Mesenchymal stem cell (in vitro differentiated cells and primary cell): ENCODE measurements at places on chromosomes 13 and 19.

DNA sequence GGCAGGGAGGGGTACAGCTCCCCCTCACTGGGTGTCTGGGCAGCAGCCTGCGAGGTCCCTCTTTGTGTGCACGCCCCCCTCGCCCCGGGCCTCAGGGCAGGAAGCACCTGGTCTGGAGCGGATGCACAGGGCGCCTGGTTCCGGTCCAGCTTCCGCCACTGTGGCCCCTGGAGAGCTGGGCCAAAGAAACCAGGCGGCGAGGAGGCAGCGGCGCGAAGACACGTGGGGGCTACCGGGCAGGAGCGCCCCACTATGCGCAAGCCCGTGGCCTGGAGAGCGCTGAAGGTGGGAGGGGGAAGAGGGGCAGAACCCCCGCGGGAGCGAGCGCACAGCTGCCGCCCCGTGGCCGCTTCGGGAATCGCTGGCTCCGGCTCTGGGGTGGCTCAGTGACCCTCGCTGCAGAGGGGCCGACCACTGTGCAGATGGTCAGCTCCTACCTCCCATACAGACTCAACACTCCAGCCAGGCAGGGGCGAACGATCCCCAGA, 1.7 kb upstream of the LYL1 start:
- no peak overlapping the region for H3K27ac ChIP-seq
- peaks cover 14% of the 10 kb centered on the region for H3K4me1 ChIP-seq
- no peaks in the 10 kb centered on the region for H3K27me3 ChIP-seq
- H3K36me3 ChIP-seq = peaks cover 40% of the 10 kb centered on the region
- H3K4me3 ChIP-seq = no peak overlapping the region

DNA sequence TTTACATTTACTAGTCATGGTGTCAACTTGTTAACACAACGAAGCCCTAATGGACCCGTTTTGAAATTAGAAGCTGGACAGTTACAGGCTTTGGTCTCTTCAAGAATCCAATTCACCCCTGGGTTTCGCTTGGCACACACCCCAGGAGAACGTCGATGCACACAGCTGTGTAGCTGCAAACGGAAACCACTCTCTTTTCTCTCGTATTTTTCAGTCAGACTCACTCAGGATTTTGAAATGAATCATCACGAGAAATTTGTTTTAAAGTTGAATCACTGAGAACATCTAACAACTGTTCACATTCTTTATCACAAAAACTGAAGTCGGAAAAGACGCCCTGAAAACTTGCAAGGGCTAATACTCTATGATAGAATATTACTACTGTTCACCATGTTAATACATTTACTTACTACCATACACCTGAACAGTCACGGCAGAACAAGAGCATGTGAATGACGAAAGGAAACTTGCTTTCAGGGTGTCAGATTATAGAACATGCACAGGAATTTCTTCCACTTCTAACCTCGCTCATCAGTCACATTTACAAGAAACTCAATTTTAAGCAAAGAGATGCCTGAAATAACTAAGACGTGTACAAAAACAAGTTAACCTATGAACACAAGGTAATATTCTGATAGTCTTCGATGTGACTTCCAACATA, 4.7 kb downstream of the PNMA8A start:
- H3K27ac ChIP-seq = peak overlapping the region; percentile 38
- no peak overlapping the region for H3K4me3 ChIP-seq
- peaks cover 24% of the 10 kb centered on the region for H3K36me3 ChIP-seq
- peak; percentile 56 for DNase-seq

DNA sequence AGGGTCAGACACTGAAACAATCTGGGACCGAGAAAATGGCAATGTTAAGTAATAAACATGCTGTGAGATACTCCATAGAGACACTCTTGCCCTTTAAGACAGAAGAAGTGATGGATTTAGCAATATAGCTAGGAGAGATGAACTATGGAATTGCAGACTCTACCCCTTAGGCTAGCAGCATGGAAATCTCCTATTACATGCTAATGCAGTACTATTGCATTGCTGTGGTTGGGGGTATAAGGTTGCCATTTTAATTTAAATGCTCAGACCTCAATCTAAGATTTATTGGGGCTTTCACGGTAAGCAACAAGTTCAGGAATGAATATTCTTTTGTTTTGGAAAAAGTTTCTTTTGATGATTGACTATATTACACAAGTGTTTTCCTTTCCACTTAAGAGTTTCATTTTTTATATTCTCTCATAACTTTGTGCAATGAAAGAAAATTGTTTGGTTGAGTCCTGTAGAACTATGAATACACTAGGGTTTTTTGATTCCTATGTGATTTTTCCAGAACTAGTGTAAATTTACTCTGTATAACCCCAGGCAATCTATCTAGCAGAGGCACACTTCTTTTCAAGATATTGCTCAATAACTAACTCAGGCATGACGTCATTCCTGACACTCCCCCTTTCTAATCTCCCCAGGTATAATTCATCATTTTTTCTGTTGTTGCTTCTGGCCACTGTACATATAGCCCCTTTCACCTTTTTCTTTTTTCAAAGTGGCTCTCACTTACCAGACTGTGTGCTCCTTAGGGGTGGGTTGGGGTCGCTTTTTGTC, 394.7 kb upstream of the KLF12 start:
- no peaks in the 10 kb centered on the region for H3K27me3 ChIP-seq
- no peak overlapping the region for H3K4me3 ChIP-seq
- H3K27ac ChIP-seq = no peak overlapping the region
- no peaks in the 10 kb centered on the region for H3K36me3 ChIP-seq
- no peak for DNase-seq

DNA sequence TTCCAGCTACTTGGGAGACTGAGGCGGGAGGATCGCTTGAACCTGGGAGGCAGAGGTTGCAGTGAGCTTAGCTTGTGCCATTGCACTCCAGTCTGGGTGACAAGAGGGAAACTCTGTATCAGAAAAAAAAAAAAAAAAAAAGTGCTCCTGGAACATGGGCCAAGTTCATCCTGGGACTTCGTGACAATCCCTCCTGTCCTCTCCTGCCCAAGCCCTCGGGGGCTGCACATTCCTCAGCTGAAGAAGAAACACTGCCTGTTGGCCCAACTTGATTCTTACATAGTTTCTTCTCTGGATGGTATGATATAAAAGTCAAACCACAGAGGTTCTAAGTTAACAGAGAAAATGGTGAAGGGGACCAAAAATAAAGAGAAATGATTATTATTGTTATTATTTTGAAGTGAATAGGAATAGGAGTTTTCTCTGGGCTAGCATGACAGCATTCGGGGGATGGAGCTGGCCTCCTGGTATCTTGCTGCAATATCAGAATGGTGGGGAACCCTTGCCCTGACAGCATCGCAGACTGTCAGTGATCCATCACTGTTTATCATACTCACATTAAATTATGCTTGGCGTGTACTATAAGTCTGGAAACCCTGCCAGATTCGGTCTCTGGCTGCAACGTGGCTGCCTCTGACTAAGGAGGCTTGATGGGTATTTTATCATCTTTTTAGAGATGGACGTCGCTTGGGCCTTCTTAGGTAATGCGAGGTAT, 113.7 kb upstream of the OXGR1 start:
- peak overlapping the region; percentile 46 for H3K4me3 ChIP-seq
- DNase-seq = no peak
- no peaks in the 10 kb centered on the region for H3K27me3 ChIP-seq

DNA sequence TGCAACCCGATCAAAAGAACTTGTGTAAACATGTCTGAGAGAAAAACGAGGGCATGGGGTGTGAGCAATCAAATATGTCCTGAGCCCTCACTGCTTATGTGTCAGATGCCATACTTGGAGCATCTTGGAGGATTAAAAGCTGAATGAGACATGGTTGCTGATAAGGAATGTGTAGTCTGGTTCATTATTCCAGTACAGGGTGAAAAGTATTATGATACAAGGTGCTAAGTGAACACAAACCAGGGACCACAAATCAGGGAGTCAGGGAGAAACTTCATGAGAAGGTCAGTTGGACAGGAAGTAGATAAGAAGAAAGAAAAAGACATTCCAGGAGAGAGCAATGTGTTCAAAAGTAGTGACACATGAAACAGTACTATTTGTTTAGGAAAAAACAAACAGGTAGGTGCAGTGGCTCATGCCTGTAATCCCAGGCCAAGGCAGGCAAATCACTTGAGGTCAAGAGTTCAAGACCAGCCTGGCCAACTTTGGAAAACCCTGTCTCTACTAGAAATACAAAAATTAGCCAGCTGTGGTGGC, 2.0 kb upstream of the RCBTB1 start:
- H3K27me3 ChIP-seq = no peaks in the 10 kb centered on the region
- no peak overlapping the region for H3K27ac ChIP-seq
- H3K4me3 ChIP-seq = no peak overlapping the region
- DNase-seq = peak; percentile 64

GRCh38 chr13:67184247-67184646, 45.9 kb downstream of the PCDH9 start:
- no peak overlapping the region for H3K4me3 ChIP-seq
- H3K4me1 ChIP-seq = no peaks in the 10 kb centered on the region
- DNase-seq = no peak
- no peaks in the 10 kb centered on the region for H3K36me3 ChIP-seq
- no peaks in the 10 kb centered on the region for H3K27me3 ChIP-seq
- H3K27ac ChIP-seq = no peak overlapping the region

- H3K36me3 ChIP-seq = peaks cover 31% of the 10 kb centered on the region
- no peak overlapping the region for H3K27ac ChIP-seq
- H3K27me3 ChIP-seq = no peaks in the 10 kb centered on the region
- peak overlapping the region; percentile 35 for H3K4me3 ChIP-seq
- H3K4me1 ChIP-seq = peaks cover 18% of the 10 kb centered on the region
- peak; percentile 38 for DNase-seq
Observed at GRCh38 chr19:18672606-18673337, 10.7 kb upstream of the CRTC1 start.

GRCh38 chr19:43463381-43464133, 1.9 kb downstream of the LYPD3 start:
- H3K4me1 ChIP-seq = peaks cover 18% of the 10 kb centered on the region

DNA sequence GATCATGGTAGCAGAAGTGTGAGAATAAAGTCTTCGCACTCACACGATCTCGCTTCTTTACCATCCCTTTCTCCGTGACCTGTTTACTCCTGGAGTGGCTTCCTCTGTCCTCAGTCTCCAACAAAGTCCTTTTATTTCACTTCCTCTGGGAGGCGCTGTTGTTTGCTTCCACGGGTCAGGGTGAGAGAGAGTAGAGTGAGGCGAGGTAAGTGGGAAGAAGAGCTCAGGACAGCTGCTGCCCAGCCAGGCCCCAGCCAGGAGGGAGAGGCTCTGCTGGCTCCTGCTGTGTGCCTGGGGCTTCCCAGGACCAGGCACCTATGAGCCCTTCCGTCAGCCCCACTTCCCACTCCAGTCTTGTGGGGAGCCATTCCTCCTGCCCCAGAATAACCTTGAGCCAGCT, 242.1 kb downstream of the FGF9 start:
- H3K4me3 ChIP-seq = no peak overlapping the region
- H3K36me3 ChIP-seq = no peaks in the 10 kb centered on the region
- no peak for DNase-seq
- H3K27me3 ChIP-seq = no peaks in the 10 kb centered on the region

DNA sequence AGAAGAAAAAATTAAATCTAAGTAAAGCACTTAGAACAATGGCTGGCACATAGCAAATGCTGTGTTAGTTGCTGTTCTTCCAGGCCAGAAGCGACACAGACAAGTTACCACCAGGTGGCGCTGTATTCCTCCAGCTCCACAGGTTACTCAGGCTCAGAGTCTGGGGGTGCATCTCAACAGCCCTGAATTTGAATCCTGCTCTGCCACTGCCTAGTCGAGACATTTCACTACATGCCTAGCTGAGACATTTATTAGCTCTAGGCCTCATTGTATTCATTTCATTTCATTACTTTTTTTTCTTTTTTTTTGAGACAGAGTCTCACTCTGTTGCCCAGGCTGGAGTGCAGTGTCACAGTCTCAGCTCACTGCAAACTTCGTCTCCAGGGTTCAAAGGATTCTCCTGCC, 16.4 kb upstream of the CYP2B6 start:
- H3K4me3 ChIP-seq = no peak overlapping the region
- no peaks in the 10 kb centered on the region for H3K36me3 ChIP-seq
- H3K27me3 ChIP-seq = peaks cover 46% of the 10 kb centered on the region
- H3K27ac ChIP-seq = no peak overlapping the region
- H3K4me1 ChIP-seq = no peaks in the 10 kb centered on the region
